Panc1 (cell line): ENCODE measurements at places on chromosomes 12 and 14. TPM values are rescaled to one million over a fixed set of nuclear protein-coding genes. Genes with fewer than 3 reads are reported as not detected.

ZNF385A gene
- total RNA-seq, result 5.9 TPM

GLIPR1 gene
- 11.5 TPM for total RNA-seq

OXA1L gene
- total RNA-seq, result 71.3 TPM

SYT1 gene
- 3.0 TPM for total RNA-seq

AVPR1A gene
- 0.10 TPM for total RNA-seq

CFAP251 gene
- 4.2 TPM for total RNA-seq

NR1H4 gene
- total RNA-seq, result not detected

CCDC175 gene
- not detected for total RNA-seq

KRT80 gene
- total RNA-seq, result 51.5 TPM

RERGL gene
- total RNA-seq, result not detected

SLC38A4 gene
- 2.5 TPM for total RNA-seq

TAS2R20 gene
- 0.95 TPM for total RNA-seq

KRT3 gene
- total RNA-seq, result not detected

ATP23 gene
- total RNA-seq, result 10.3 TPM

KRT82 gene
- not detected for total RNA-seq

MON2 gene
- total RNA-seq, result 30.1 TPM

FOS gene
- 26.8 TPM for total RNA-seq

JAG2 gene
- 43.7 TPM for total RNA-seq

NFATC4 gene
- 0.36 TPM for total RNA-seq

RNASE1 gene
- 0.69 TPM for total RNA-seq

BEST3 gene
- 0.67 TPM for total RNA-seq

PIWIL1 gene
- not detected for total RNA-seq

ANO4 gene
- total RNA-seq, result not detected

DBX2 gene
- not detected for total RNA-seq

GRIP1 gene
- 9.2 TPM for total RNA-seq

IGF1 gene
- total RNA-seq, result not detected

TMEM132C gene
- not detected for total RNA-seq

SOX5 gene
- 0.23 TPM for total RNA-seq

LTBR gene
- 3.1 TPM for total RNA-seq

BCL2L14 gene
- total RNA-seq, result not detected

NEDD8 gene
- 155 TPM for total RNA-seq

KLRD1 gene
- total RNA-seq, result not detected

FOXN4 gene
- 0.08 TPM for total RNA-seq

ZNF891 gene
- 2.2 TPM for total RNA-seq

REP15 gene
- total RNA-seq, result 1.9 TPM

ARID2 gene
- 39.5 TPM for total RNA-seq

AQP2 gene
- total RNA-seq, result 0.36 TPM

KRT79 gene
- total RNA-seq, result not detected
